Stimulated activated CD4-positive, alpha-beta T cell treated with anti-CD3 and anti-CD28 coated beads, Interleukin-1b, Interleukin-23, amount 100 ng/mL, for 1 hour (primary cell): ENCODE measurements at places on chromosomes 16 and 17.

DNA sequence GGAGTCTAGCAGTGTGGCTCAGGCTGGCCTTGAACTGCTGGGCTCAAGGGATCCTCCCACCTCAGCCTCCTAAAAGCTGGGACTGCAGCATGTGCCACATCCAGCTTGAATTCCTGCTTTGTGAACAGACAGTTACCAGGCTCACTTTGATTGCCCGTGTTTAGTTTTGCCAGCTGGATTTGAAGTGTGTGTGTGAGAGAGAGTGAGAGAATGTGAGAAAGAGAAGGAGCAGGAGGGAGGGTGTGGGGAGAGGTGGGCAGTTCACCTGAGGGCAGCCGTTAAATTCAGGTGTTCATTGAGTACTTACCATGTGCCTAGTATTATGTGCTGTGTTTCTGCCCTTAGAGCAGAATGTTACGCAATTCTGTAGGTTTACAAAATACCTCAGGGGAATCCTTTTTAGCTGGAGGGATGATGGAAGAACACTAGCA, 4.7 kb downstream of the DUSP14 start:
- no peak for DNase-seq

GRCh38 chr17:2485543-2485942, 26.1 kb downstream of the METTL16 start:
- DNase-seq: no peak

GRCh38 chr17:56482229-56482628, 111.3 kb upstream of the NOG start:
- DNase-seq: no peak

DNA sequence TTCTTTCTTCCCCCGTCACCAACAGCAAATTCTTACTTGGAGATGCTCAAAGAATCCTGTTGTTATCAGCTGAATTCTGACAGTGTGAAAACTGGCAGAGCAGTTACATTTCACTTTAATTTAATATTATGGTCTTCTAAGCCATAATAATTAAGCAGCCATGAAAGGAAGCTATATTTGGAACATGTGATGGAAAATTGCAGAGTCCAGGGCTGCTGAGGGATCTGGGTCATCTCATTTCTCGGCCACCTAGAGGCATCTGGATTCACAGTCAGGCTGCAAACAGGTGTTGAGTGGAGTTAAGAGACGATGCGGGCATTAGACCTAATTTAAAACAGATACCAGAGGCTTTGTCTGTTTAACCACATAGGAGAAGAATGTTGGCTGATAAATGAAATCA, 38.4 kb downstream of the CHD9NB start:
- no peak for DNase-seq

DNA sequence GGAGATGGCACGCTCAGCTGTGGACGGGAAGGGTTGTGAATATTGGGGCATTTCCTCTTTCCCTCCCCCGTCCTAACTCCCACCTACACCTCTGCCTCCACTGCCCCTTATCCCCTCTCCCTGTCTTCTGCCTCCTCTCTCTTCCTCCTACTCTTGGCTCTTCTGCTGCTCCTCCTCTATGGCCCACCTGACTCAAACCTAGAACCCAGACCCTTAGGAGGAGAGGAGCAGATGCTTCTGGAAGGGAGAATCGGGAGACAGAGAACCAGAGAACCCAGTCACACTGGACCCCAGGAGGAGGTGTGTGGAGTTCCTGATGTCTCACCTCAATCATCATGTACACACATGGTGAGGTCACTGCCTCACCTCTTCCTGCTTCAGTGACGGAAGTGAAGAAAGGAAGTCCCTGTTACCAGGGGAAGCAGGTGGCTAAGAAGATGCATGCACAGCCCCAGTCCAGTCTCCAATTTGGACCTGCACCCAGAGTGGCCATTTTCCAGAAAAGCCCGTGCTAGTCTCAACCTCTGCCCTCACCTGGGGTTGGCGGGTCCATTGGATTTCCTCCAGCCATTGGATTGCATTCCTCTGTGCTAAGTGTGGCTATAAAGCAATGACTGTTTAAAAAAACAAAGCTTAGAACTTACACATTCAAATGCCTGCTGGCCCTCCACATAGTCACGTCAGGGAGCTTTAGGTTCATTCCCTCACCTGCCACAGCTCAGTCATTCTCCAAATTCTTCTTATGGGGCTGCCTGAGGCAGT, 4.0 kb downstream of the RNF222 start:
- DNase-seq: no peak

DNA sequence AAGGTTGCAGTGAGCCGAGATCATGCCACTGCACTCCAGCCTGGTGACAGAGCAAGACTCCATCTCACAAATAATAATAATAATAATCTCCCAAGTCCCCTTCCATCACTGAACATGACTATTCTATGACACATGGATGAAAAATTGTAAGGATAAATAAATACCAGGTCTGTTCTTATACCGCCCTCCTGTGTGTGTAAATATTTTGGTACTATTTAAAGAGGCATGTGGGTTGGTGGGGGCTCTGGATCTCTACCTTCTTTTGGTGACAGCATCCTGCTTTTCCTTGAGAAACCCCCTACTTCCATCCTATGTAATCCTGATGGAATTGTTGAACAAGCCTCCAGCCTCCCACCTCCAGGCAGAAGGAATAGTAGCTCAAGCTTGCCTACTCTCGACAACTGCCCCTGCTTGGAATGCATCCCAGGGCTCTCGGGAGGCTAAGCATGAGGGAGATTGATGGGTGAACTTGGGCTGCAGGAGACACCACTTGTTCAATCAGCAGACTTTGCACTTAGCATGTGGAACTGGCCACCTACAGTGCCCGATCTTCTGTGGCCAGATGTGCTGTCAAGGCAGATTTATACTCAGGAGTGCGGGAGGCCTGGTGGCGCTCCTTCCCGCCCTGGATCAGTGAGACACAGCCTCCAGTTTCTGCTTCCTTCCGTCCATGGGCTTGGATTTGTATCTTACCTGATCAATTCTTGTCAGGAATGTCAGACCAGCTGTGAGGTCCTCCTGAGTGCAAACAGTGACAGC, 287.4 kb downstream of the SLC39A11 start:
- DNase-seq: no peak

- DNase-seq: peak; percentile 60
These were observed at the start of gene HSD3B7 for GRCh38 chr16:30984669-30985400. Gene HSD3B7 (plus strand): TSS chr16:30985207. CDS start chr16:30985659, 452 bp downstream.

GRCh38 chr17:34613064-34614019, 34.0 kb downstream of the TMEM132E start:
- no peak for DNase-seq

- DNase-seq: no peak
These were observed 7.2 kb upstream of the SLC52A1 start for GRCh38 chr17:5042157-5043022.

- no peak for DNase-seq
These were observed 53.1 kb downstream of the CFDP1 start for GRCh38 chr16:75379911-75380847.

DNA sequence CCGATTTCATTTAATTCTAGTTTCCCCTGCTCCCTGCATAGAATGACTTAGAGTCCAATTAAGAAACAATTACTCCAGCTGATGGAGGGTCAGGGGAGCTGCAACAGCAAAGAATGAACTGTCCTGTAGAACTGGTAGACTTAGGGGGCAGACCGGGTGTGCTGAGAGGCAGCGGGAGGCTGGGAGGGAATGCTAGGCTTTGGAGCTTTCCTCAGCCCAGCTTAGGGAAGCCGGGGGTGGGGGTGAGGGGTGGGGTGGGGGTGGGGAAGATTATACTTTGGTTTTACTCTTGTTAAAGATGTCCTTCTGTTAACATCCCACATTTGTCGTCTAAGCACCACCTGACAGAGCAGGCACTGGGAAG, 458.6 kb upstream of the ASIC2 start:
- no peak for DNase-seq

DNA sequence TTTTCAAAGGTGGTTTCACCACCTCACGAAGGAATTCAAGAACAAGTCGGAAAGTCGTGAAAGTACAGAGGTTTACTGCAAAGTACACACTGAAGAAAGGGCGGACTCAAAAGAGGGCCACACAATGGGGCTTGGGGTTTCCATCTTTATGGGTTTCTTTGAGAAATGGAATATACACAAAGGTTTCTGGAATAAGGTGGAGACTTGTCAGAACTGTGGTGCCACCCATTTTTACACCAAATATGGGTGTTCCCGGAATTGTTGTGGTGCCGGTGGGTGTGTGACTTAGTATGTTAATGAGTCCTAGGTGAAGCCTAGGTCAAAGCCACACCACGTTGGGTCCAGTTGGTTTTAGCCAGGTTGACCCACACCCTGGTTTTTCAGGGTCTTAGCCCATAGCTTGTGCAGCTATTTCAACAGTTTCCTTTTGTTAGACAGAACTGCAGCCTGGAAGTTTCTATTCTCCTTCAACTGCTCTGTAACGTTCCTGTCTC, 567 bp upstream of the GCSH start:
- no peak for DNase-seq

DNA sequence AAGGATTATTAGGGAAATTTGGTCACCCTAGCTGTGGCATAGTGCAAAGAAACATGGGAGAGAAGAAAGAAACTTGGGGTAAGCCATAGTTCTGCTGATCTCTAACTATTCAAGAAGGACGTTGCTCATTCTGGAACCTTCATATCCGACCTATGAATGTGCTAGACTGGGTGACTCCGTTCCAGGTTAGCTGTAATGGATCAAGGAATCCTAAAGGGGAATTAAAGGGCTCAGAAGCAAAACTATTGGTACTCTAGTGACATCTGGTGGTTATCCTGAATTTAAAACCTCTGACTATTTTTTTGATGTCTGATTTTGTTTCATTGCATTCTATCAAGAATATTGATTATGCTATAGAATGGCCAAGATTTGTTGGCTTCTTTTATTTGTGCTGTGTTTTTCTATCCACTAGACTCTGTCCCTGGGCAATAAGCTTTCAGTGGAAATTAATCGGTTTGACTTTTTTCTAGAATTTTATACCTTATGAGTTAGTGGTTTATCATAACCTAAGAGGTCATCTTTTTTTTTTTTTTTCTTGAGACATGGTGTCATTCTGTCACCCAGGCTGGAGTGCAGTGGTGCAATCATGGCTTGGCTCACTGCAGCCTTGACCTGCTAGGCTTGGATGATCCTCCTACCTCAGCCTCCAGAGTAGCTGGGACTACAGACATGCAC, 19.5 kb downstream of the PCTP start:
- DNase-seq: no peak

DNA sequence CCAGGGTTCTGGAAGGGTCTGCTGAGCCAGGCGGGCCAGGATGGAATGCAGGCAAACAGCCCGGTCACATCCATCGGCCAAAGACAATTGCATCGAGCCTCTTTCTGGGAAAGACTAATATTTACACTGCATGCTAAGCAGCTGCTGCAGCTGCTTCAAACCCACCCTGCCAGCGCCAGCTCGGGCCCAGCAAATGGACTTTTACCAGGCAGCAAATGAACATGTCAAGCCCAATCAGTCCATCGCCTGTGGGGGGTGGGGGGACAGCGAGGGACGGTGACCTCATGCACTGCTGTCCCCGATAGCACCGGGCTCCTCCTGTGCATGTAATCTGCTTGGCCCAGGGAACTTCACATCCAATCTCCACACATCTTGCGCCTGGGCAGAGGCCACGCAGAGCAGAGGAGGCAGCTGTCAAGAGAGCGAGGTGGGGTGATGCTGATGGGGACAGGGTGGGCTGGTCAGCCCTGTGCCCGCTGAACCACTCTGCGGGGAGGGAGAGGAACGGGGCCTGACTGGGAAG, 39.4 kb upstream of the CDH5 start:
- no peak for DNase-seq

DNA sequence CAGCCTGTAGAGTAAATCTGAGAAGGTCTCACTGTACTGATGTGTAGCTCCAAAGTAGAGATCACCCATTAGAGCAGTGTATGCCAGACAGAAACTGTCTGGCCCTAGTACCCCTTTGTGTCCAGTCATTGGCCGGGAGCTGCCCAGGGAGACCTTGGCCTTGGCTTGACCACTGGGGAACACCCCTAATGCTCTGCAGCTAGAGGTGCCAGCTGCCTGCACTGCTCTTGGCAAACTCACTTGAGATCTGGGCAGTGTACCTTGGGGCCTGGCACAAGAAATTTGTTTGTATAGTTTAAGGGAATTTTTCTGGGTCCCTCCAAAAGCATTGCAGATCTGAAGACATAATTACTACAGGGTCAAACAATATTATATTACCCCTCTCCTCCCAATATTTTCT, 78.7 kb upstream of the MPHOSPH6 start:
- no peak for DNase-seq
